NCI-H1694 treated with DMSO at 0.1 percent for 48 hours (cell line): ENCODE measurements at places on chromosomes 6 and 20.

GRCh38 chr6:34181908-34182307, 36.0 kb upstream of the GRM4 start:
- DNase-seq, result no peak

- DNase-seq, result no peak
Observed at GRCh38 chr6:168596344-168596743, 155.4 kb downstream of the SMOC2 start.

- no peak for DNase-seq
Observed at GRCh38 chr6:45513213-45513618, 135.5 kb upstream of the SUPT3H start.

DNA sequence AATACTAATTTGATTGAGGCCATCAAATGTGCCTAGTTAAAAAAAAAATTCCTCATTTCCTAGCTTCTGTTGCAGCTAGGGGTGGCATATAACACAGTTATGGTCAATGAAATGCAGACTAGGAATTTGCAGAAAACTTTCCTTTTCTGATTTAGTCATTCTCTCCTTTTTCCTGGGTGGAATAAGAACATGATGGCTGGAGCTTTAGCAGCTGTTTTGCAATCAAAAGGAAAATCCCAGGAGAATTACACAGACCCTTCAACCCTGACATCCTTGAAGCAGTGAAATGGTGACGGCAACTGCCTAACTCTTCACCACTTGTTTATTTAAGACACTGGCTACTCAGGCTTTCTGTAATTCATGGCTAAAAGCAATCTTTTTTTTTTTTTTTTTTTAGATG, 23.1 kb upstream of the RIMS4 start:
- DNase-seq, result no peak

GRCh38 chr6:33665957-33666356, 44.8 kb downstream of the ITPR3 start:
- DNase-seq, result no peak

DNA sequence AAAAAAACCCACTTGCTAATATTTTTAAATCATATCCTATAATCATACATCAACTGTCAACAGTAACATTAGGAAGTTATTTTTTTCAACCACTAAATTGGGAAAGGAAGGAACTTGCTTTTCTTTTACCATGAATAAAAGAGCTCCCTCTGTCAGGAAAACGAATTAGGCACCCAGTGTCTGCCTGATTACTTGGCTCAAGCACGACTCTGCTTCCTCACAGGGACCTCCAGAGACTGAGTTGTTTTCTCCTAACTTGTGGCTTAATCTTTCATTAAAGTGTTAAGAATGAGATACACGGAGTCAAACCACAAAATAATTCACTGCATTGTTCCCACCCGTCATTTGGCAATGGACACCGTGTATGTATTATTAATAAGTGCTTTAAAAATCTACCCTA, 1405.1 kb upstream of the EYS start:
- DNase-seq, result no peak

- DNase-seq, result no peak
Observed at GRCh38 chr6:148566664-148567350, 180.0 kb upstream of the UST start.

DNA sequence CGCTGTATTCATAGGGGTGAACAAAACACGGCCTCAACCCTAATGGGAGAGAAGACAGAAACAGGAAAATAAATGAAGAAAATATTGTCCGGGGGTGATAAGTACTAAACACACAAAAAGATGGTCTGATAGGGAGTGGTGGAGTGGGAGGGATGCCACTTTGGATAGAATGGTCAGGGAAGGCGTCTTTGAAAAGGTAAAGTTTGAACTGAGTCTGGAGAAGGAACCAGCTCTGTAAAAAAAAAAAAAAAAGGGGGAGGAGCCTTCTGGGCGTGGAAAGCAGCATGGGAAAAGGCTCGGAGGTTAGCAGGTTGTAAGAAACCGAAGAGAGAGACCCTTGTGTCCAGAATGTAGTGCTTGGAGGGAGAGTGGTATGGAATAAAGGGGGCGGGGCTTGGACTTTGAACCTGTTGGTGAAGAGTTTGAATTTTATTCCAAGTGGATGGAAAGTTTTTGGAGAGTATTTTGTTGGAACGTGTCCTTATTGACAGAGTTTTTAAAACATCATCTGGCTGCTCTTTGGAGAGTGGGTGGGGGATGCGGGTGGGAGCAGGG, 1.8 kb downstream of the CHMP4B start:
- no peak for DNase-seq

DNA sequence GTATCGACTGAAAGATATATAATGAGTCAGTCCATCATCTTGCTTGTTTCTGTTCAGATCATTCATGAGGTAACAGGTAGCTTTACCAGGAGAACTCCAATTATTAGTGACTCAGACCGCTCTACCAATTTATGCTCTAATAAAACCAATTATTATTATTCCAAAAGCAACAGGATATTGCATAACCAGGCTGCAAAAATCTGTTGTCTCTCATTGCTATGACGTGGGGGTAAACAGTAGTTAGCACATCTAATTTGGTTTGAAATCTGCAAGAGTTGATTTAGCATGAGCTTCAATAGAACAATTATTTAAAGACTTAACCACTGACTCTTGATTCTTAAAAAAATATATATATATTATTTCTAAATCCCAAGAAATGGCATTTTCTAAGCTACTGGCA, 90.9 kb upstream of the MAP7 start:
- DNase-seq, result no peak

DNA sequence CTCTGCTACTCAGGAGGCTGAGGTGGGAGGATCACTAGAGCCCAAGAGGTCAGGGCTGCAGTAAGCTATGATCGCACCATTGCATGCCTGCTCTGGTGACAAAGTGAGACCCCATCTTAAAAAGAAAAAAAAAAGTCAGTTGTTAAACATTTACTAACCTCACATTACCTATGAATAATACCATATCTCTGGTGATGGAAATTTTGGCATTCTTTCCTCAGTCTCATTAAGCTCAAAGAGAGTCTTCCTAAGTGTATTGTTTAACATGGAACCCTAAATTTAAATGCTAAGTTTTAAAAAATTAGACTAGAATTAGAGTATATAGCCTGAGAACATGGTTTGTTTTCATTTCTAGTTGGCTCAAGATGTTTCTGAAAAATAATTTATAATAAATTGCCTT, 11.3 kb upstream of the BFSP1 start:
- DNase-seq, result no peak

GRCh38 chr6:15499591-15499990, 163.2 kb downstream of the DTNBP1 start:
- DNase-seq, result no peak

DNA sequence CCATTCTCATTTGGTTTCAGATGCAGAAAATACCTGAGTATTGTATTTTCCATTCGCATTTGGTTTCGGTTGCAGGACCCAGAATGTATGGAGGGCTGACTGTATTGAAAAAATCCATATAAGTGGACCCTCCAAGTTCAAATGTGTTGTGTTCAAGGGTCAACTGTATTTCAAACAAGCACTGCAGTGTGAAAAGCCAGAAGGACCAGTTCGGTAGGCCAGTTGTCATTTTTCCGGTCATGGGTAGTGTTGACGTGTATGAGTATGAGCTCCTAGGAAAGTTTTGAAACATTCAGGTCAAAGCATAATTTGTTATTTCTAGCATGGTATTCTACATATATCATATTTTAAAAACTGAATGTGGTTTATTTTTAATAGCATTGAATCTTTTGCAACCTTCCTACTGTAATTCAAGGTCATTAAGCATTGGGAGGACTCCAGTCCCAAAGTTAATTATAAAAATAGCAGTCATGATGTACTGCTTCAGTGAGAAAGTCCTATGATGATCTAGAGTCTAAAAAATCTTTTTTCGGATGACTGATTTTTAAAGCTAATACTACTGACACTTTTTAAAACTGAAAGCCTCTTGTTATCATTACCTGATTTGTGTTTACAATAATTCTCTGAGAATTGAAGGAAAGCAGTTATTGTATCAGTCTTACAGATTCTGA, 18.9 kb downstream of the NHSL1 start:
- DNase-seq, result no peak

DNA sequence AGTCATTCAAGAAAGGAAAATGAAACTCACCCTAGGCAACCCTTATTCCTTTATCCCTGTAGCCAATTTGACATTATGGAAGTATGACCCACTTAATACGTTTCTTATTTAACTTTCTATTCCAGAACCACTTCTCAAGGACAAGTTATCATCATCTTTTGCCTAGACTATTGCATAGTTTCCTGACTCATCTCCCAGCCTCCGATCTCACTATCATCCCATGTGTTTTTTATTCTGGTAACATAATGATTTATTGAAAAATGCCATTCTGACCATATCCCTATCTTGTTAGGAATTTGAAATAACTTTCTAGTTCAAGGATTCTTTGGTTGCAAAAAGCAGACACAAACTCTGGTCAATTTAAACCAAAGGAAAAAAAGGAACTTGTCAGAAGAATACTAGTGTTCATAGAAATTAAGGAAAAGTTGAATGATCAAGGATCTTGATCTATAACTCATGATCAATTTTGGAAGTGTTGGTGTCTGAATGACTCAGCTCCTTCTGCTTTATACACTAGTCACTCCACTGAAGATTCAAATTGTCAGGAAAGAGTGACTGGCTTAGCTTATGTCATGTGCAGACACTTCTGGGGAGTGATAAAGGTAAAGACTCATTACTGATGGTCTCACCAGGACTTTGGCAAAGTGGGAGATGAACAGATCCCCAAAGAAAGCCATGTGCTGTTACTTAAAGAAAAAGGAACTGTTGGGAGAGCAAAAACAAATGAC, 8.5 kb upstream of the TINAG start:
- no peak for DNase-seq

DNA sequence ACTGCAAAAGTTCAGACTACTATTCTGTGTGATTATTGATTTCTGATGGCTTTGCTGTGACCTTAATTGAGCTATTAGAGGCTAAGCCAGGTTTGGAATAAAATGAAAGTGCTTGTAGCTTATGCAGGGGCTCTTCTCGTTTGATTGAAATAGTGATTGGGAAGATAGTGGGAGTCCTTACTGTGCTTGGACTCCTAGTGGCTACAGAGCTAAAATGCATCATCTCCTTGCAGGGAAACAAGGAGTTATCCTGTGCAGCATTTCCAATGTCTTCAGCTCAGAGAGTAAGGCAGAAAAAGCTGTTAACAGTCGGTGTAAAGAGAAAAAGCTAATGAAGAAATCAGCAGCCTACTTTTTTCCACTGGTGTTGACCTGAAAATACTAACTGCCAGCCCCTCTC, 173.5 kb downstream of the SLC35F1 start:
- no peak for DNase-seq

GRCh38 chr6:140344142-140344913, 969.9 kb upstream of the CITED2 start:
- no peak for DNase-seq

DNA sequence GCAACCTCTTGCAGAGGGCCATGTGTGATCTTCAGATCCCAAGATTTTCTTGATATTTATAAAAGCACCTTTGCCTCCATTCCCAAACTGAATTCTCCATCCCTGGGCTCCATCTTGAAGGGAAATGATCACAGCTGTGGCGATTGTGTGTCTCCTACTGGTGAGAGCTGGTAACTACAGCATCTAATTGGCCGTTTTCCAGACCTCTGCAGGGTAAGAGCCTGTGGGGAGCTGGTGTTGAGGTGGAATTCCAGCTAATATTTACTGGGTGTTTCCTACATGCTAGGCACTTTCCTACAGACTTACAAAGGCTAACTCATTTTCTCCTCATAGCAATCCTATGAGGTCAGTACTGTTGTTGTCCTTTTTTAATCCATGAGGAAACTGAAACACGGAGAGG, 59.2 kb upstream of the FNDC1 start:
- DNase-seq, result peak; percentile 31

DNA sequence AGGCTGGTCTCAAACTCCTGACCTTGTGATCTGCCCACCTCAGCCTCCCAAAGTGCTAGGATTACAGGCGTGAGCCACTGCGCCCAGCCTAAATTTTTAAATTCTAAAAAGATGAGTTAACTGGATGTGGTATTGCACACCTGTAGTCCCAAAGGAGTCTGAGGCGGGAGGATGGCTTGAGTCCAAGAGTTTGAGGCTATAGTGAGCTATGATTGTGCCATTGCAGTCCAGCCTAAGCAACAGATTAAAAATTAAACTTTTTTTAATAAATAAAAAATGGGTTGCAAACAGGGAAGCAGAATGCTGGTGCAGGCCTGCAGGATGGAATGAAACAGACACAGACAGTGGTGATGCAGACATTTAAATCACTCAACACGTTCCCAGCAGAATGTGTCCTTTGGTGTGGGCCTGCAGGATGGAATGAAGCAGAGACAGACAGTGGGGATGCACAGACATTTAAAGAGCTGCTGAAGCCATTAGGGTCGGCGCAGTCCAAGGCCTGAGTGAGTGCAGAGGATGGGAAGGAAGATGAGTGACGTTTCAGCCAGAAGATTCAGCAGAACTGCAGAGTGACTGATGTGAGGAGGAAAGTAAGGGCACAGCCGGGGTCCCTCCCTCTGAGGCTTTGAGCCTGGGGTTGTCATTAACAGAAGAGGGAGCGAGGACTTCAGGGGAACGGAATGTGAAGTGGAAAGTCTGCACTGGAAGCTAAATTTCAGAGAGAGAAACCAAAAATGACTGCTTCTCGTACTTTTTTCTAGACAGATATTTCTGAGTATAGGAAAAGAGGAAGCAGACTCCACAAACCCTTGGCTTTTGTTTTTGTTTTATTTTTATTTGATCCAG, 117.5 kb downstream of the RIN2 start:
- no peak for DNase-seq

DNA sequence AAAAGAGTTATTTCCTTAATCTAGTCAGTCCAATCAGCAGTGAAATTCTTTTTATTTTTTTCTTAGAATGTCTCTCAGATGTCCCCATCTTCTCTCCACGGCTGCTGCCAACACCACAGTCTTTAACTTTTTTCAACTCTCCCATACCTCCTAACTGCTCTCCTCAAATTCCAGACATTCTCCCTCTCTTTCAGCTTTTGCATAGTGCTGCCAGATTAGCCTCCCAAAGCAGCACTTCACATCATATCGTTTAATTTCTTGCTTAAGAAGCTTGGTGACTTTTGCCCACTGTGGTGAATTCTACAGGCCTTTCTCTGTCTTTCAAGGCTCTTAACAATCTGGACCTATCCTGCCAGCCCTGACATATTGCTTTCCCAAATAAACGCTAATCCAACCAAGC, 233.4 kb downstream of the UST start:
- DNase-seq, result no peak

- no peak for DNase-seq
Observed at GRCh38 chr6:105824732-105825131, 261.4 kb upstream of the PRDM1 start.
